ENCODE measurements at places on chromosomes 11 and 22. TPM values are rescaled to one million over a fixed set of nuclear protein-coding genes. Genes with fewer than 3 reads are reported as not detected.

Gene TMA7B
- total RNA-seq, result 11.5 TPM

DNA sequence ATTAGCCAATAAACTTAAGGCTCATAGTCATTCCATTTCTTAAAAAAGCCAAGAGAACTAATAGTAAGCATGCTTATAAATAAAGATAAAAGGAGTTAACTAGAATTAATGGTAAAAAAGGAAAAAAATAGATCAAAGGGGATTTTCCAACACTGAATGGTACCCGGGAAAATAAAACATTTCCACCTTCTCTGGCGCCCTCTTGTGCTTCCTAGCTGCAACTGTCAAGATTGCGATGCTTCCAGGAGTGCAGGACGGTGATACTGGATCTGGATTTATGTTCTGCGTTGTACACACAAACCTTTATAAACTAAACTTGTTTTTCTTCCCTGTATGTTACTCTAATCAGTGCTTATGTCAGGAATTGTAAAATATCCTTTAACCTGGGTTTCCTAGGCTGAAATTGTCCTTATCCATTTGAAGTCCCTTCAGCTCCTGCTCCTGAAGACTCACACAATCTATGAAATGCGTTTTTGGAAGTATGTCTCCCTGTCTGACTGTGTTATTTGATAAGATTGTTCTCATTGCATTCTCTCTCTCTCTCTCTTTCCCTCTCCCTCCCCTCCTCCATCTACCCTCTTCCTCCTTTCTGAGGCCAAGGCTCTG lies 9.6 kb upstream of the HTATIP2 start:
- no peak overlapping the region for H3K4me3 ChIP-seq
- H3K36me3 ChIP-seq, result no peaks in the 10 kb centered on the region
- H3K27me3 ChIP-seq, result no peaks in the 10 kb centered on the region
- no peaks in the 10 kb centered on the region for H3K4me1 ChIP-seq
- DNase-seq, result no peak

GRCh38 chr22:33658775-33659174 lies 261.5 kb downstream of the LARGE1 start:
- no peaks in the 10 kb centered on the region for H3K36me3 ChIP-seq
- DNase-seq, result no peak
- no peak overlapping the region for H3K27ac ChIP-seq
- no peaks in the 10 kb centered on the region for H3K27me3 ChIP-seq
- no peak overlapping the region for H3K4me3 ChIP-seq

DNA sequence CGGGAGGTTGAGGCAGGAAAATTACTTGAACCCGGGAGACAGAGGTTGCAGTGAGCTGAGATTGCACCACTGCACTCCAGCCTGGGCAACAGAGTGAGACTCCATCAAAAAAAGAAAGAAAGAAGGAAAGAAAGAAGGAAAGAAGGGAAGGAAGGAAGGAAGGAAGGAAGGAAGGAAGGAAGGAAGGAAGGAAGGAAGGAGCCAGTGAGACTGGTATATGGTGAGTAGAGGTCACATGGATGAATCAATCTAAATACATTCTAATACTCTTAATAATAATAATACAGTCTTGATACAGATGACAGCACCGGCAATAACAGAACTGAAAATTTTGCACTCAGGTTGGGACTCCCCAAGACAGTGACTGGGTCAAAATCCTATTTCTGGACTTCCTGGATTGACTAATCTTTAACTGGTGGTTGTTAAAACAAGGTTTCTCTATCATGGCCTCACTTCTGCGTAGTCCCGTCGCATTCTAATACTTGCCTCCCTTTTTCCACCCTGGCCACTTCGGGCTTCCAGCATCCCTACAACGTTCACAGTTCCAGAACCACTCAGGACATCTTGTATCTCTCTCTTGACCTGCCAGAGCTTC lies 53.5 kb upstream of the EIF3M start:
- no peaks in the 10 kb centered on the region for H3K36me3 ChIP-seq
- H3K27ac ChIP-seq, result no peak overlapping the region
- no peaks in the 10 kb centered on the region for H3K4me1 ChIP-seq
- no peak overlapping the region for H3K4me3 ChIP-seq

- no peaks in the 10 kb centered on the region for H3K4me1 ChIP-seq
- no peaks in the 10 kb centered on the region for H3K36me3 ChIP-seq
- no peaks in the 10 kb centered on the region for H3K27me3 ChIP-seq
- H3K27ac ChIP-seq, result no peak overlapping the region
- no peak overlapping the region for H3K4me3 ChIP-seq
- no peak for DNase-seq
Observed at GRCh38 chr11:84686716-84687115, 940.4 kb downstream of the DLG2 start.

DNA sequence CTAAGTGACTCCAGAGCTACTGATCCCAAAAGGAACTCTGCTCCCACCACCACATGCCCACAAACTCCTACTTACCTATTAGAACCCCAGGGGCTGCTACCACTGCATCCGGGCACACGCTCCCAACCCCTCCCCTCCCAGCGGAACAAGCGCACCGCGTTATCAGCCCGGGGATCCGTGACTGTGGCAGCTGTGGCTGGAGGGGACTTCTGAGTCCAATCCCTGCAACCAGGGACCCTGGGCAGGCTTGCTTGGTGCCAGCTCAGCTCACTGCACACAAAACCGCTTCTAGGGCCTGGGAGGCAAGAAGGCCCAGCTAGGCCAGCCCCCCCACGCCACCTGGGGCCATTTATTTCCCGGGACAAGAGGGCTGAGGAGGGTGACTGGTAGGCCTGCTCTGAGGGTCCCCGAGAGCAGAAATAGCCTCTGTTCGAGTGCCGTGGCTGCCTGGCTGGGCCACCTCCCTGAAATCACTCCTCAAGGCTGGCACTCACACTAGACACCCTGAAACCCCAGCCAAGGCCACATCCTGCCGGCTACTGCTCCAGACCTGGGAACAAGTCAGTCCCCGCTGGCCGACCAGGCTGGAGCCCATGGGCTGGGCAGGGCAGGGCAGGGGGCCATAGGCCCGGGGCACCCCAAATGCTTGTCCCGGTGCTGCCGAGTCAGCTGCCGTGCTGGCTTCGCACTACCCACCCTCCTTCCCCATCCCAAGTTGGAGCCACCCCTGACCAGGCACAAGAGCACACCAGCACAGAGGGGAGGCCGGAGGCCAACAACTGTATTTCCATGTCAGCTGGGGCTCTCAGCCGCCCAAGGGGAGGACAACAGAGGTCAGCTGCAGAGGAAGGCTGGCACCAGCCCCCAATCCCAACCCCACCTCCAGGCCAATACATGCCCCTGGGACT lies 1.9 kb upstream of the IFITM10 start:
- H3K27ac ChIP-seq, result no peak overlapping the region
- peaks cover 11% of the 10 kb centered on the region for H3K4me1 ChIP-seq
- no peak for DNase-seq
- peaks cover 38% of the 10 kb centered on the region for H3K36me3 ChIP-seq
- H3K4me3 ChIP-seq, result no peak overlapping the region
